Osteoblast (primary cell): ENCODE measurements at places on chromosomes 16 and 17. TPM values are rescaled to one million over a fixed set of nuclear protein-coding genes. Genes with fewer than 3 reads are reported as not detected.
A peak's percentile ranks its signal among the peaks of the same experiment; 100 is the strongest.

DNA sequence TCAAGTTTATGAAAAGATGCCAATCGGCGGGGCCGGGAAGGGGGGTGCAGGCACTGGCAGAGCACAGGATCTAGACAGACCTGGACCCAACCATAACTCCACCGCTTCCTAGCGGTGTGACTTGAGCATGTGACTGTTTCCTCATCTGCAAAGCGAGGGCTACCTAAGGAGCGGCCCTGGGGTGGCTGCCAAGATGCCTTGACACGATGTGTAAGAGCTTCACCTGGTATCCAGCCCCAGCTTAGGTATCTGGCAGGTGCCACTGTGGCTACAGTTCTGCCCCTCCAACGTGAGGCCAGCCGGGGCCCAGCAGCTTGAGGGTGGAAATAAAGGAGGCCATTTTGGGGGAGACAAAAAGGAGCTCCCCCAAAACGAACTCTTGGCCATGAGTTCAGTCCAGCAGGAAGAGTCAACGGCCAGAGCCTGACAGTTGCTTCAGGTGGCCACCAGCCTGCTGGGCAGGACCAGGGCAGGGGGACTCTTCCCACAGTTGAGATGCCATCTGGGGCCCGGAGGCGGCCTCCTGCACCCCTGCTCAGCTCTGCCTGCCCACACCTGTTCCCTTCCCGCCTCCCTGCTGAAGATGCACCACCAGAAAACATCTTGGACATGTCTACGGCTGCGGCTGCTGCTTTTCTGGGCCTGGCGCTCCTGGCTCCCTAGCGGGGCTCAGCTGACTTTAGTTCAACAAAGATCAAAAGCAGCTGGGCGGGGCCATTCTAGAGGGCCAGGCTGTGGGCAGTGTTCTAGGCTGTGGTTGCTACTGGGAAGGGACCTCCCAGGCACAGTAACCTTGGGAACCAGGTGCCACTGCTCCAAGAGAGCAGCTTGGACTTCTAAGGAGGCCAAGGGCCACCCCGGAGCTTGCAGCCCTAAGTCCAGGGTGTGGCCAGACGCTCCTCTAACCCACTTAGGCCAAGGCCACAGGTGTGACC, 3.4 kb upstream of the MTSS2 start:
- DNase-seq: no peak

DNA sequence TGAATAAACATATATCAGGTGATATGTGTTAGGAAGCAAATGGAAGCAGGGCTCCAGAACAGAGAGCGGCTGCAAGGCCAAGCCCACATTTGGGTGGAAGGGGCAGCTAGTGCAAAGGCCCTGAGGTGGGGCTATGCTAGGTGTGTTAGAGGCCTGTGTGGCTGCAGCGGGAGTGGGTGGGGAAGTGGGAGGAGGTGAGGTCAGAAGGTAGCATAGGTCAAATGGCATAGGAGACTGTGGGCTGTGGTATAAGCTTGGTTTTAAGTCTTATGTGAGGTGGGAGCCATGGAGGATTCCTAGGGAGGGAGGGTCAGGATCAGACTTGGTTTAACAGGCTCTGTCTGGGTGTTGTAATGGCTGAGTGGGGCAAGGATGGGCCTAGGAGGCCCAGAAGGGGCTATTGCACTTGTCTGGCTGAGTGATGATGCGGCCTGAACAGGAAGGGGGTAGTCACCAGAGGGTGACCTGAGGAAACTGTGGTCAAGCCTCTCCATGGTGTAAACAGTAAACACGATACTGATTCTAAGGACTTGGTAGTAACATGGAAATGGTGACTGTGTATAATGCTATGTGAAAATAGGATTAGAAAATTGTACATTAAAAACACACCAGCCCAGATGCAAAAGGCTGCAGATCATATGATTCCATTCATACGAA, 31.1 kb downstream of the RAI1 start:
- DNase-seq: peak; percentile 92

DNA sequence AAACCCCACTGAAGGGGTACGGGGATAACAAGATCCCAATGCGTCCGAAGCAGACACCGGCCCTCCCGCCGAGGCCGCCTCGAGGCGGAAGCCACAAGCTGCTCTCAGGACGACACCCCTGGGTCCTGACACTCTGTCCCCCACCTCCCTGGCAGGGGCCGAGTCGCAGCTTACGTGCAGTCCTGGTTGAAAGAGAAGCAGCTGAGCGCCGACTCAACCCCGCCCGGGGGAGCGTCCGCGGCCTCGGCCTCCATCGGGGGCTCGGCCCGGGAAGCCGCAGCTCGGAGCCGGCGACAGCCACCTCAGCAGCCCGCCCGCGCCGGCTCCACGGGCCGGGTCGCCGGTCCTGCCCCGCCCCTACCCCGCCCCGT, at the start of gene WIPI1:
WIPI1 (minus strand) TSS at position 329 of the 371 bp plus-strand sequence; CDS start at position 254, 75 bp downstream.
- DNase-seq: no peak

DNA sequence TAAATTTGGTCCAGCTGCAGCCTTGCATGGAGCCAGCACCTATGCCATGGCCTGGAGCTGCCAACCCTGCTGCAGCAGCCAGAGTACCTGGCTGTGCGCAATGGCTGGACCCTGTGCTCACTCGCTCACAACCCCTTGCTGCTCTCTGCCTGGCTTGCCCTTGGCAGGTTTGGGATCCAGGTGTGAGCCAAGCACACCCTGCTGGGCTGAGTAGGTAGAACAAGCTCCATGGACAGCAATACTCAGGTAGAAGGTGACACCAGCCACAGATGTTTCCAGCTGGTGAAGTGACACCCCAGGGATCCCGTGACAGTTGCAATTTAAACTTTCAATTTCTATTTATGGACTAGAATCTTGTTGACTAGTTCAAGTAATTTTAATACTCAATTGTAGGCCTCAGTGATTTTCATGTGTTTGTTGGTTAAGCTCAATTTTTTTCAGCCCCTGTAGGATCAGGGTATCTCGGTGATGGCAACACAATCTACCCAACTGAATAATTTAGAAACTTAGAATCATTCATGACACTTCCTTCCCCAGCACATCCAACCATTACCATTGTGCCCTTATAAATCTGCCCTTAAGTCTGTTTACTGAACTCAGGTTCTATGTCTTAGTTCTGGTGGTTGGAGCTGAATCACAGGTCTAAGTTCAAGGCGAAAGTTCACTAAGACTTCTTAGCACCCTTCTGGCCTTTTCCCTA, 480.0 kb downstream of the PMP22 start:
- DNase-seq: no peak

DNA sequence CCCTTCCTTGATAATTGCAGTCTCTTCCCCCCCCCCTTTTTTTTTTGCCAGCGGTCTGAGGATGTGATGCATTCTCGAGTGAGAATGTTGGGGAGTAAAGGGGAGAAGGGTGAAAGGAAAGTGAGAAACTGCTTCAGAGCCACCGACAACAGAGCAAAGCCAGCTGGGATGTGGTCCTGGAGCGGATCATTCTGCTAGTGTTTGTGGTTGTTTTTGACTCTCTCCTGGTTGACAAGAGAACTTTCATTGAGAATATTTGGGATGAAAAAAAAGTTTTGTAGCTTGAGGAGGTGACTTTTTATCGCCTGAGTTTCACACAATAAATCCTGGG, 1.3 kb downstream of the NF1 start:
- no peak for DNase-seq

DNA sequence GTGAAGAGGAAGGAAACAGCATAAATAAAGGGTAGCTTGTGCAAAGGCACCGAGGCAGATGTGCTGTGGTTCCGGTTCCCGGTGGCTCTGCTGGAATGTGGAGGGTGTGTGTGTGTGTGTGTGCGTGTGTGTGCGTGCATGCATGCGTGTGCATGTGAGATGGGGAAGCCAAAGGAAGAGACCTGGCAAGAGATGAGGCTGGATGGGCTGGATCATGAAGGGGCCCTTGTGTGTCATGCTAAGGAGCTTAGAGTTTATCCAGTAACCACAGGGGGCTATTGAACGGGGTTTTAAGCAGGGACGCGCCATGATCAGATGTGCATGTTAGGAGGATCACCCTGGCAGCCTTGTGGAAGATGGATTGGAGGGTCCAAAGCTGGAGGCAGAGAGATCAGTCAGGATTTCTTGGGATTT, 8.3 kb downstream of the WSCD1 start:
- no peak for DNase-seq

GRCh38 chr17:13030459-13031300, 12.9 kb upstream of the ELAC2 start:
- peak; percentile 84 for DNase-seq

The PPM1E gene
- total RNA-seq: under 0.01 TPM in 2 replicates

The CIITA gene
- 2.5 and 2.7 TPM in 2 replicates for total RNA-seq
